ENCODE measurements at places on chromosomes 3 and 15. TPM values are rescaled to one million over a fixed set of nuclear protein-coding genes. Genes with fewer than 3 reads are reported as not detected.

Gene CACNA2D2
- 0.44 TPM for total RNA-seq

Gene UROC1
- not detected for total RNA-seq

Gene CCR8
- total RNA-seq: not detected

Gene LYZL4
- not detected for total RNA-seq

Gene NEO1
- total RNA-seq: 1.2 TPM

Data from PC-3 (cell line).